HT-29 (cell line): ENCODE measurements at places on chromosomes 6 and 20. TPM values are rescaled to one million over a fixed set of nuclear protein-coding genes. Genes with fewer than 3 reads are reported as not detected.

DNA sequence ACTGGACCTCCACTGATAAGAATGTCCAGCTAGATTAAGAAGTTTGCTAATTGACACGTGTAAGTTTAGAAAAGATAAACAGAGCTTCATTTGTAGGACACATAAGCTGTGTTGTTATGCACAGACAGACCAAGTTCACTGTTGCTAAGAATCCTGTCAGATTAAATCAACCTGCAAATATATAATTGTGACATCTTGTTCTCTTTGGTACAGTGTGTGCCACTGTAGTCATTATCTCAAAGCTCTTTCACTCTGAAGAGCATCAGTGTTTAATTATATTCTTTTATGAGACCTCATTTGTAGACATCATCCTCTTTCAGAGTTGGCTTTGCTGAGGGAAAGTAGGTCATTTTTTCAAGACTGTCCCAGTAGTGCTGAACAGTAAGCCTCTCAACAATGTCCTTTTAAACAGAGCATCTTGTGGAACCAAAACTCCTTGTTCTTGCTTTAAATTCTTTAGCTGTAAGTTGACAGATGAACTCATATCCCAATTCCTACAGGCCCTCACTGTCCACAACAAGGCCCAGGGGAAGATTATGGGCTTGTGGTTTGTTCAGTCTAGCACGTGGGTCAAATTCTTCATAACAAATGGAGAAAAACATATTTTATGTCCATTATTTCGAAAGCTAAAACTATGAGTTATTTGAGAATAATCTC, 252.4 kb downstream of the HDGFL1 start:
- no peak for DNase-seq

DNA sequence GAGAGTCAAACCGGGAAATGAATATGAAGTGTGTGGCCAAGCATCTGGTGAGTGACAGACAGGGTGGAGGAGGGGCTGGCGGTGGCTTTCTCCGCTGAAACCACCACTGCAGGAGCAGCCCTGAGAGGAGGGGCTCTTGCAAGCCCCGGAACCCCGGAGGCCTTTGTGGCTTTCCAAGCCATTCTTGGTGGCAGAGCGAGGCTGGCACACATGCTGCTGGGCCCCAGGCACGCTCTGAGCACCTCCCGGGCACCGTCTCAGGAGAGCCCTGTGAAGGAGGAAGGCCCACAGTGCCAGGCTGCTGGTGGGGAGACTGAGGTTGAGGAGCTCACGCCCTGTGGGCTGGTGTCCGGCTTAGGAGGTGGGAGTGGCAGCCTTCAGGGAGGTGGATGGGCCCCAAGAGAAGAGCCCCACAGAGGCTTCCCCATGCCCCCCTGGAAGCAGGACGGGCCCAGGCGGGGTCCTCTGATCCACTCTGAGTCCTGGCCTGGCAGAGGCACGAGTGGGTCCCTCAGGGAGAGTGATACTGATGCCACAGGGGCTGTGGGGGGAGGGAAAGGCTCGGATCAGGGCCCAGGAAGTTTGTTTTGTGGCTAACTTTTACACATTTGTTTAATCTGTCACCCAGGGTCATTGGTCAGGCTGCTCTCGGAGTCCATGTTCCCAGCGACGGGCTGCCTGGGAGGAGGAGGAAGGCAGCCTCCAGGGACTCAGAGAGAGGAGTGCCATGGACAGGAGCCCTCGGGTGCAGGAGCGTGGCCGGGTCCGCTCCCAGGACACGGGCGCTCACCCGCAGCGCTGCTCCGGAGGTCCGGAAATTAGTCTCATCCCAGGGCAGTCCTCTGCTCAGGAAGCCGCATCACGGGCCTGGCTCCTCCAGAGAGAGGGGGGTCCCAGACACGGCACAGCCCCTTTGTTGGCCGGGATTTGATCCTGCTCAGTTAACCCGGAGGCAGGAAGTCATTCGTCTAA, 170.7 kb downstream of the ERMARD start:
- DNase-seq, result no peak

DNA sequence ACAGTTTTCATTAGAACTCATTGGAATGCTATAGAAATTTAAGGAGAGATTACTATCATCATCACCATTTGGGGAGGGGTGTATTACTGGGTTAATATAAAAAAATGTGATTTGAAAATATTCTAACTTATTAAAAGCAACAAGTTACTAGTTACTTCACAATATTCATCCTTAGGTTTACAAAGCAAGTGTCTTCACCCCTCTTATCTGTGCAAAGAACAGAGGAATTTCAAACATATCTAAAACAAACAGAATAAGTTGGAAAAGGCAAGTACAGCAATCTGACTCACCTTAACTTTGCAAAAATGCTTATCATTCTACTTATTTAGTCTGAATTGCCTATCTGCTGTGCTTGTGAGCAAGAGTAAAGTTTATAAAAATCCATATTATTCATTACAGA, 32.9 kb downstream of the DCBLD1 start:
- no peak for DNase-seq

Gene FAM217A
- not detected in 2 replicates for total RNA-seq

DNA sequence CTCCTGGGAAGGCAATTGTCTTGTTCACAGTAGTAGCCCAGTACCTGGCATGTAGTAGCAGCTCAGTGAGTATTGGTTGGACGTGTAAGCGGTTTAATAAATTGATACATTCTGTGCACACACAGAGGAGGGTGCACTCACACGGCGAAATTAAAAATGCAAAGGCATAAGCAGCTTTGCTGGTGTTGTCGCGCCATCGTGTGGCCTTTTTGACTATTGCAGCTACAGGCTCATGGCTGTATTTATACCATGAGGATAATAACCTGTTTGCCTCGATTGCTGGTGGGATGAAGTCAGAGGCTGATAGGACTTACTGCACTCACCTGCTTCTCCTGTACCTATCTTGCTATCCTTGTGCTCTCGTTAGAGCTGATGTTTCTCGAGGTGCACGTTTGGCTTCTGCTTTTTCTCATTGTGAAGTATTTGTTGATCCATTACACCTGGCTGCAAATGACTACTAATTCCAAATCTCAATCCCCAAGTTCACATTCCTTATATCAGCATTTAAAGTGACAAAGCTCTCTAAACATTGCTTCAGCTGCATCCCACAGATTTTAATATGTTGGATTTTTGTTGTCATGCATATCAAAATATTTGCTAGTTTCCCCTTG, 61.5 kb downstream of the TBXT start:
- peak; percentile 92 for DNase-seq
